ENCODE measurements at places on chromosomes 6 and 20.

GRCh38 chr20:48394415-48395081 is 433.3 kb downstream of the PREX1 start:
- no peak overlapping the region for H3K4me3 ChIP-seq
- H3K4me1 ChIP-seq, result peaks cover 27% of the 10 kb centered on the region
- DNase-seq, result no peak
- no peaks in the 10 kb centered on the region for H3K36me3 ChIP-seq

- DNase-seq, result peak; percentile 6
- no peak overlapping the region for H3K4me3 ChIP-seq
- H3K27me3 ChIP-seq, result peaks cover 22% of the 10 kb centered on the region
- no peak overlapping the region for H3K27ac ChIP-seq
- peaks cover 1% of the 10 kb centered on the region for H3K4me1 ChIP-seq
These were observed 9.1 kb downstream of the PRND start for GRCh38 chr20:4730780-4731179.

- peak overlapping the region; percentile 45 for H3K27ac ChIP-seq
- H3K4me1 ChIP-seq, result peaks cover 2% of the 10 kb centered on the region
These were observed 48.1 kb downstream of the KCNS1 start for GRCh38 chr20:45052698-45053429.

GRCh38 chr6:66896415-66896814 is 1189.4 kb upstream of the EYS start:
- H3K4me1 ChIP-seq, result no peaks in the 10 kb centered on the region
- no peak overlapping the region for H3K4me3 ChIP-seq
- no peaks in the 10 kb centered on the region for H3K36me3 ChIP-seq
- H3K27me3 ChIP-seq, result no peaks in the 10 kb centered on the region

GRCh38 chr20:56799187-56799586 is 170.1 kb downstream of the TFAP2C start:
- H3K4me3 ChIP-seq, result no peak overlapping the region
- no peaks in the 10 kb centered on the region for H3K27me3 ChIP-seq
- no peak for DNase-seq
- peaks cover 4% of the 10 kb centered on the region for H3K4me1 ChIP-seq
- H3K27ac ChIP-seq, result no peak overlapping the region

GRCh38 chr20:62536871-62537401 is 61.1 kb upstream of the GATA5 start:
- no peak for DNase-seq
- H3K27me3 ChIP-seq, result peaks cover 81% of the 10 kb centered on the region
- H3K4me3 ChIP-seq, result no peak overlapping the region
- no peaks in the 10 kb centered on the region for H3K36me3 ChIP-seq
- no peak overlapping the region for H3K27ac ChIP-seq

DNA sequence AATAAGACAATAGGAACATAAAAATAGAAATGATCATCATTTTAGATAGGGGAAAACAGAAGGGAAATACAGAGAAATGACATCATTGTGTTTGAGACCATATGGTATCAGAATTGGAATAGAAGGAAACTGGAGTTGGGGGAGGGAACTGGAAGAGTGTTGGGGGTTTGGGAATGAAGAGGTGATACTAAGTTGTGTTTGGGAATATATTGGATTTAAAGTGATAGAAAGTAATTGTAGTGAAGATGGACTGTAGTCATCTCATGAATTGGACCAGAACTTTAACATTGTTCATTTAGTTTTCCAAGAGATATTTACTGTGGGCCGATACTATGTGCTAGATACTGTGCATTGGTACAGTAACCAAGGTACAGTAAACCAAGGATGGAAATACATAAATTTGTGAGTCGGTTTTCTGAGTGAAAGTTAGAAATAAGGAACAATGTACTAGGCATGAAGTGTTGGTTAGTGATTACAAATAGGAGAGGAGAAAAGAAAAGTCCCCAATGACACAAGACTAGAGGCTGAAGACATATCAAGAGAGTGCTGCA is 32.3 kb downstream of the KCNQ5 start:
- H3K4me3 ChIP-seq, result no peak overlapping the region
- H3K27me3 ChIP-seq, result no peaks in the 10 kb centered on the region
- no peaks in the 10 kb centered on the region for H3K36me3 ChIP-seq
- no peak for DNase-seq
- no peak overlapping the region for H3K27ac ChIP-seq
- H3K4me1 ChIP-seq, result no peaks in the 10 kb centered on the region

DNA sequence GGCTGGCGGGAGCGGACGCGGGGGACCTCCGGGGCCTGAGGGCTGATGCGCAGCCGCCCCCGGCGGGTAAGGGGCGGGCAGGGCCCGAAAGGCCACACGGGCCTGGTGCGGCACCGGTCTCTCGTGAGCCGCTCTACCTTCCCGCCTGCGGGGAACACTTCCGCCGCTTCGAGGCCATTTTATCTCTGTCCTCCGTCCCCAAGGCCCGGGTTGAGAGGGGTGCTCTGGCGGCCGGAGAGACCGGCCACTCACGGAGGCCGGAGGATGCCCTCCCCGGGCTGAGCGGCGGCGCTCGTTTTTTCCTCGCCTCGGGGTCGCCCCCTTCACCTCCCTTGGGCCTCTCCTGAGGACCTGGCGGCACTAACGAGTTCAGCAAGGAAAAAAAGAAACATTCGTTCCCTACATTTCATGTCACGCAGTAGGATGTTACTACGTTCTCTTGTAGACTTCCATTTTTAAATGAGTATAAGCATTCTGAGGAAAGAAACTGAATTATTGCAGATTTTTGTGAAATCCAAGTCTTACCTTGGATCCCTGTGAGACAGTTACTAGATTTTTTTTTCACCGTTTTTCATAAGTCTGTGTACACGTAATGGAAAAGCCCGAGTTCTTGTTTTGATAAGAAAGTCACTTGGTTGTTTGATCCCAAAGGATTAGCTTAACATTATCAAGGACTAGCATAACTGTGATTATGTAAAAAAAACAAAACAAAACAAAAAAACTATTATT is 575 bp downstream of the WTAP start:
- DNase-seq, result peak; percentile 60
- no peaks in the 10 kb centered on the region for H3K36me3 ChIP-seq
- H3K27me3 ChIP-seq, result no peaks in the 10 kb centered on the region

DNA sequence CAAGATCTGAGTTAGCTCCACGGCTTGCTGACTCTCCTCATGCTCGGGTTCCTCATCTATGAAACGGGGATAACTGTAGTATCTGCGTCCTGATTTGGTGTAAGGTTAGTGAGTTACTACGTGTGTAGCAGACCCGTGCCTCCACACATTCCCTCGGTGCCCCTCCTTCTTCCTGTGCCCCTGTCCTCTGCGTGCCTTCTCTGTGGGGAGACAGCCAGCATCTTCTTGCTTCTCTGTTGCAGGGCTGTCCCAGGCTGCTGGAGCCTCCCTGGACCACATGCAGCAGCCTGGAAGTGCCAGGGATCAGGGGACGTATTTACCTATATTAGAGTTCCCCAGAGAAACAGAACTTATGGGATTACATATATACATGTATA is 128.6 kb upstream of the PRND start:
- H3K27ac ChIP-seq, result no peak overlapping the region
- H3K27me3 ChIP-seq, result peaks cover 4% of the 10 kb centered on the region
- DNase-seq, result no peak
- no peaks in the 10 kb centered on the region for H3K36me3 ChIP-seq
- peaks cover 8% of the 10 kb centered on the region for H3K4me1 ChIP-seq

GRCh38 chr20:58212636-58213035 is 15.8 kb downstream of the ANKRD60 start:
- DNase-seq, result no peak
- no peaks in the 10 kb centered on the region for H3K36me3 ChIP-seq
- no peak overlapping the region for H3K27ac ChIP-seq
- H3K4me1 ChIP-seq, result peaks cover 2% of the 10 kb centered on the region
- H3K4me3 ChIP-seq, result no peak overlapping the region

GRCh38 chr6:33616913-33617312 is 4.2 kb upstream of the ITPR3 start:
- no peak overlapping the region for H3K27ac ChIP-seq
- H3K4me3 ChIP-seq, result no peak overlapping the region
- DNase-seq, result no peak
- H3K27me3 ChIP-seq, result no peaks in the 10 kb centered on the region
- H3K4me1 ChIP-seq, result peaks cover 13% of the 10 kb centered on the region

DNA sequence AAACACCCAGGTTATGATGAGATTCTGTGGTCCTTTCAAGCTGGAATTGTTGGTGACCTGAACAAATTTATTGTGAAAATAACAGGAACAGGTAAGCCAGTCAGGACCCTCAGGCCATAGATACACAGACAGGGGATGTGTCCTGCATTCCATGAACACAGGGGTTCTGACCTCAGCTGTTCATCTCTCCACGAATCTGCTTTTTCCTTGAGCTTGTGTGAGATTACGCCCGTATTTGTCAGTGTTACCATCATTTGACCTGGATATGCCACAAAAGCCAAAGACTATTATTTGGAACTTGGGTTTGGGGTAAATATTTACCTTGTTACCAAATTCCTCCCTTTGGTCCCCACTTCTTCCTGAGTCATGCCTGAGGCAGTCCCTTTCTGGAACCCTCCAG is 288.9 kb downstream of the PREX1 start:
- peaks cover 10% of the 10 kb centered on the region for H3K4me1 ChIP-seq
- DNase-seq, result no peak
- no peaks in the 10 kb centered on the region for H3K36me3 ChIP-seq
- H3K27ac ChIP-seq, result peak overlapping the region; percentile 74
- peaks cover 27% of the 10 kb centered on the region for H3K27me3 ChIP-seq

DNA sequence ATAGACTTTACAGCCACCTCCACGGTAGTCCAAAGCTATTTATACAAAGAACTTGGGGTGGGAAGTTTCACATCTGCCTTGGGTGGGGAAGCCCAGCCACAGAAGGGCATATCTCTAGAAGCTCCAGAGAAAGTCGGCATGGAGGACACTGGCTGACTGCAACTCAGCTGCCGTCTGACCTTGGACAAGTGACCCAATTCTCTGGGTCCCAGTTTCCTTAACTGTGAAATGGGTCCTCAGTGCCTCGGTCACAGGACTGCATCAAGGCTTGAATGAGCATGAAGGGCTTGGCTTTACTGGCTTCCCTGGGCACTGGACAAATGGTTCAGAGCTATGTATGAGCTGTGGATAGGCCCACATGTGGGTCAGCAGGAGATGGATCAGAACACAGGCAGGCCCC is 58.6 kb downstream of the NOL4L start:
- H3K27ac ChIP-seq, result no peak overlapping the region
- H3K4me3 ChIP-seq, result no peak overlapping the region
- H3K4me1 ChIP-seq, result peaks cover 27% of the 10 kb centered on the region
- no peak for DNase-seq

DNA sequence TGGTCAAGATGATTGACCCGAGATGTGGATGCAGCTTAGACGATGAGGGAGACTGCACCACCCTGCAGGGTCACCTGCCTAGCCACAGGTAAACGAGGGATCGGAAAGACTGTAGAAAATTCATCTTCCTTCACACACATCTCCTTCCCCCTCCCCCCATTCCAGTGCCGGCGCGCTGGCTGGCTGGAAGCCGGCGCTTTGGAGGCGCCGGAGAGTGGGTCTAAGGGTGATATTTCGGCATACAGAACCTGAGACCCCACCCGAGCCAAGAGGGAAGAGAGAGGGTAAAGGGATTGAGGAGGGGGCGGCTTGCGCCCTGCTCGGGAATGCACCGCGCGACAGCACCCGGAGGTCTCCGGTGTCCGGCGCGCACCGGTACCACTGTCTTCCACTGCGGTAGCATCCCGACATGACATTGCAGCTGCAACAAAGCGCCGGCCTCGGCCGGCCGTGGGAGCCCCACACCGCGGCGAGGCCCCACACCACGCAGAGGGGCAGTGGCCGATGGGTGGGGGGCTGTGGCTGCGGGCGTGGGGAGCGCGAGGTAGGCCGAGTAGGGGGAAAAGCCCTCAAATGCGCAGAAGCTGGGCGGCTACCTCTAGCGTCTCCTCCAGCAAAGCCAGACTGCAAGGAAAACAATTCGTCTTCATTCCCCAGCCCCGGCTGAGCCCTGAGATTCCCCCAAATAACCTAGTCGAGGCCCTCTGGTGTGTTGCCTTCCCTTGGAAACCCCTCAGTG is 984 bp downstream of the TNFRSF21 start:
- peak overlapping the region; percentile 92 for H3K4me3 ChIP-seq
- H3K27me3 ChIP-seq, result peaks cover 3% of the 10 kb centered on the region
- H3K36me3 ChIP-seq, result no peaks in the 10 kb centered on the region
- H3K27ac ChIP-seq, result peak overlapping the region; percentile 63
- peaks cover 9% of the 10 kb centered on the region for H3K4me1 ChIP-seq

GRCh38 chr6:25138233-25138933 is 140.8 kb upstream of the CARMIL1 start:
- no peak overlapping the region for H3K27ac ChIP-seq
- no peaks in the 10 kb centered on the region for H3K27me3 ChIP-seq
- peaks cover 2% of the 10 kb centered on the region for H3K4me1 ChIP-seq
- H3K4me3 ChIP-seq, result no peak overlapping the region

GRCh38 chr6:84774157-84774984 is 10.0 kb upstream of the TBX18 start:
- H3K27ac ChIP-seq, result no peak overlapping the region
- H3K4me3 ChIP-seq, result peak overlapping the region; percentile 63
- H3K36me3 ChIP-seq, result no peaks in the 10 kb centered on the region
- peak; percentile 53 for DNase-seq

DNA sequence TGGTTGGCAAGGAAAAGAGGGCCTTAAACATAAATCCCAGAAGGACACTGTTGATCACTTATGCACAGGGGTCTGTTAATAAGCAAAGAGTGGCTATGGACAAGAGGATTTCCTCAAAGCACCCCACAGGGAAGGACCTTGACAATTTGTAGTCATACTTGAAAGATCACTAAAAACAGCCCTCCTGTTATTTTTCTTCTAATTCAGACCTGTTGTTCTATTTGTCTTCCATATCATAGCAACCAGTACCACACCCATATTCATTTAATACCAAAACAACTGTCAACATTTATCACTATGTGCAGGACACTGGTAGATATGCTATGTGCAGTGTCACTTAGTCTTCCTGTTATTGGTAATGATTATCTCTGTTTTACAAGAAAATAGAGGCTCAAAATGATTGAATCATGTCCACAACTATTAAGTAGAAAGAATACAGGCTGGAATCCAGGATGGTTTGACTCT is 3.2 kb upstream of the DYNLRB1 start:
- no peaks in the 10 kb centered on the region for H3K36me3 ChIP-seq
- no peaks in the 10 kb centered on the region for H3K27me3 ChIP-seq
- peak overlapping the region; percentile 82 for H3K27ac ChIP-seq
- H3K4me3 ChIP-seq, result no peak overlapping the region

- peaks cover 11% of the 10 kb centered on the region for H3K36me3 ChIP-seq
- peaks cover 4% of the 10 kb centered on the region for H3K4me1 ChIP-seq
- H3K27ac ChIP-seq, result peak overlapping the region; percentile 92
- DNase-seq, result no peak
- H3K4me3 ChIP-seq, result peak overlapping the region; percentile 95
These were observed 506 bp downstream of the CITED2 start for GRCh38 chr6:139373928-139374356.
